ENCODE measurements at places on chromosomes 4 and X.

GRCh38 chrX:40329616-40330015 is 231.9 kb upstream of the BCOR start:
- DNase-seq = no peak

DNA sequence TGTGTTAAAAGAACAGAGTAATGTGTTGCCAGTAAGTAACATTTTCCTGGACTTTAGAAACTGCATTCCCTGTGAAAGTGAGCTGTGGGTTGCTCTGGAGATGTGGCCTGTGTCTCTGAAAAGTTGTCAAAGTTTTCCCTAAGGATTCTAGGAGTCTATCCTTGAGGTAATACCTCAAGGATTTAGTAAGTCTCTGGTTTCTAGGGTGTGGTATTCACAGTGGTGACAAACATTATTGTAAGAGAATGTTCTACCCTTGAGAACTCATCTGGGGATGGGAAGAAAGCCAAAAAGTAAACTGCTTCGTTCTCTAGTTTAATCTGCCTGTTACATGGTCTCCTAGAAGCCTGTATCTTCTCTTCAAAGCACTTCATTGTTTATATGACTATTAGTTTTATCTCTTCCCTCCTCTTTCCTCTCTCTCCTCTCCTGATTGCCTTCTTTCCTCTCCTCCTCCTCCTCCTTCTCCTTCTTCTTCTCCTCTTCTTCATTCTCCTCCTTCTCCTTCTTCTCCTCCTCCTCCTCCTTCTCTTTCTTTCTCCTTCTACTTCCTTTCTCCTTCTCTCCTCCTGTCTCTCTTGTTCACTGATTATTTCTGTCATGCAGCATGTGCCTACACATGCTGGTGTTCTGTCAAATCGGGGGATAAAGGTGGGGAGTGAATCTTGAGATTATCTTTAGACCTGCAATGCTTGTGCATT is 321.3 kb downstream of the PTTG2 start:
- DNase-seq = no peak

DNA sequence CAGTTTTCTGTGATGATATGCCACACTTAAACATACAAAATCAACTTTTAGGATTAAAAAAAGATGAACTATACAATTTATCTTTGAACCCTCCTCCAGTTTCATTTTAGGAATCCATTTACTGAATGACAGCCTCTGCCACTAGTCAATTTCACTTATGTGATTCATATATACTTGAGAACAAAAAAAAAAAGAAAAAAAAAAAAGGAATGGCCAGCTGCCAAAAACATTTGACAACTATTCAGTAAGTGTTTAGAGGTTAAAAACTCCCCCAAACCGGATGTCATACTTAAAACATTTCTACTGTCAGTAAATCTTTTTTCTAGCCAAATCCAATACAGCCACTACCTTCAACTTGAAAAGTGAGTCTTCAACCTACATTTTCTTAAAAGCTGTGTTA is 266.7 kb upstream of the MAGEB2 start:
- no peak for DNase-seq

- no peak for DNase-seq
These were observed 18.4 kb downstream of the DKK2 start for GRCh38 chr4:107017443-107018343.
